ENCODE measurements at places on chromosomes 4 and X.

DNA sequence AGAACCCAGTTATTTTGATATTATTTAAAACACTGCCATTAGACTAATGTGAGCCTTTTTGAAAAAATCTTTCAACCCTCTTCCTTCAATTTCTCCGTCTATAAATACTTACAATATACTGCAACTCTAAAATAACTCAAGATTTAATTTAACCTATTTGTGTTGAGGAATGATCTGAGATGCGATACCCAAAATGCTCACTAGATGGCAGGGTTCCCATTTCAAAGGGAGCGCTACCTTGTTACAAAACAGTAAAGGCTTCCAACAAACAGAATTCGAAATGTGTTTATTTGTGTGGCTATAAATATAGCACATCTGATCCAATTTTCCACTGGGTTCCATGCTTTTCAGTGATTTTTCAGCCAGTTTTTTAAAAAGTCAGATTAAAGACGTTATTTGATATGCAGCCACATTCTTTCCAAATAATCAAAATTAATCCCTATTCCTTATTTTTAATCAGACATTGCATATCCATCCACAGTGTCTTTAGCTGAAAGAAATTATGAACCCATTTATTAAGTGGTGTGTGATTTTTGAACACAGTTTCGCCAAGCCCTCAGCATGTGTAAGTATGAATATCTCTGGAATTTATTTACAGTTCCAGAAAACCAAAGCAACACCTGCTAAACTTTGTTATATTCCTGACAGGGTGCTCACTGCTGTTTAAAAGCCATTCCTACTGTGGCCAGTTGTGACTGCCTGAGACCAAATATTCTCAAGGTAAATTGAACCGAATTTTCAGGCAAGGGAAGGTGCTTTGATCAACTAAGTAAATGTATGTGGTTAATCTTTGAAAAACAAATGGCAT is 668.0 kb upstream of the LCORL start:
- DNase-seq, result peak; percentile 10

GRCh38 chr4:138659812-138660316 is 355.7 kb upstream of the NOCT start:
- no peak for DNase-seq

- DNase-seq, result no peak
These were observed 11.8 kb downstream of the HTN1 start for GRCh38 chr4:70062000-70062399.

- no peak for DNase-seq
These were observed at the start of gene FREM3 for GRCh38 chr4:143700416-143701352. TSS of gene FREM3 (minus strand) at chr4:143700675. CDS start at chr4:143700675, 0 bp downstream.

DNA sequence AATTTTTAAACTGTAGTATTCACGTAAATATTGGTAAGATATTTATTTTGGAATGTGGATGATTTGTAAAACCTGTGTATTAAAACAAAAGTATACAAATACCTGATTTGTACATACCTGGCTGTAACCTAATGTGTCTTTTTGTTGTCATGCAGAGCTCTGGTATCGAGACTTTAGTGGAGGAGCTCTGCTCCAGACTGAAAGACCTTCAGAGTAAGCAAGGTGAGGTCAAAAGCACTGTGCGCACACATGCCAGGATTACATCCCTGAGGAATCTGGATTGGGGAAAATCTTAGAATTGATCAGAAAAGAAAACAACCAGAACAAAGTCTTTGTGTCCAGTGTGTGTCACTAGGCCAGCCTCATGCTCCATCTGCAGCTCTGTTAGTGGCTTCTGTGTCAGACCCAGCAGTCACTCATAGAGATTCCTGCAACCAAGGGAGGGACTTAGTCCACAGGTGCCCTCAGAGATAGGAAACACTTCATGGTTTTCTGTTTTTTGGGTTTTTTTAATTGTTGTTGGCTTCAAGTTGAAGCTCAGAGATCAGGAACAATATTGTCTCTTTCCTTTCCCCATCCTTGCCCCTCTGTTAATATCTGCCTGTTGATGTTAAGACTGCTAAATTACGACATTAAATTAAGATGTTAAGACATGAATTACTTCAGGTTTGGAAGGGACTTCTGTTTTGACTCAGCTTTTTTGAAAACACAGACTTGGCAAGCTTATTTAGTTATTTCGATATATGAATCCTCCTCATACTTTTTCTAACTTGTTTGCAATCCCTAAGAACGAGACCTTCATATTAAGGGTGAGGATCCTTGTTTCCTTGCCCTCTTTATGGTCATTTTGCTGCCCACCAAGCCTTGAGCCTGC is 52.4 kb upstream of the TBC1D14 start:
- DNase-seq, result no peak

GRCh38 chrX:134374294-134374693 is 85.7 kb upstream of the HPRT1 start:
- no peak for DNase-seq

GRCh38 chr4:61275241-61275640 is 75.1 kb downstream of the ADGRL3 start:
- DNase-seq, result no peak

GRCh38 chr4:43564107-43564506 is 671.6 kb downstream of the GRXCR1 start:
- no peak for DNase-seq

DNA sequence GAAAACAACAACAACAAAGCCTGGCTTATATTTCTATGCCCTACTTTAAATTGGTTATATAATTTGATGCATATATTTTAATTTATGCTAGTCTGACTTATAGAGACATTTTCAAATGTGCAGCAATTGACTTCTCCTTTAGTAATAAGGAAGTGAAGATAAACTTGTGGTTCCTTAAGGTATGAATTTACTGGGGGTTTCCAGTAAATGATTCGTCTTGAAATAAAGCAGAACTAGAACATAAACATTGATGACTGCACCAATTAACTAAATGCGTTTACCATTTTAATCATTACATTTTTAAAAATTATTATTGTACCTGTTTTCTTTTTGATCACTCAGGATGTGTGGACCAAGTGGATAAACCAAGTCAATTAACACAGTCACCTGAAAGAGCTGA is 99.6 kb upstream of the CCSER1 start:
- no peak for DNase-seq

DNA sequence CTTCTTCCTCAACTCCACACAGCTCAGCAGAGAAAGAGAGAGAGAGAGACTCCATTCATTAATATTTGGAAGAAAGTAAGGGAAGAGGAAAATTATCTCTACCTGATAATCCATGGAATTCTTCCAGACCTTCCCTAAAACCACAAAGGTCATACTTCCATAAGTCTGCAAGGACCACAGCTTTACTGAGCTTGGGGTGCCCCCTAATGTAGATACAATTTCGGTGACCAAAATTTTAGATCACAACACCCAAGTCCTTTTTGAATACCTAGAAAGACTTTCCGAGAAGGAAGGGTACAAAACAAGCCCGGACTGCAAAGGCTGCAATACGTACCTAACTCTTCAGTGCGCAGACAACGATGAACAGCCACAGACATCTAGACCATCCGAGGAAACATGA is 523.9 kb downstream of the GLUD2 start:
- DNase-seq, result no peak

GRCh38 chr4:48129307-48130014 is 4.6 kb downstream of the TXK start:
- no peak for DNase-seq

GRCh38 chrX:132737743-132738142 is 220.7 kb downstream of the HS6ST2 start:
- DNase-seq, result no peak

DNA sequence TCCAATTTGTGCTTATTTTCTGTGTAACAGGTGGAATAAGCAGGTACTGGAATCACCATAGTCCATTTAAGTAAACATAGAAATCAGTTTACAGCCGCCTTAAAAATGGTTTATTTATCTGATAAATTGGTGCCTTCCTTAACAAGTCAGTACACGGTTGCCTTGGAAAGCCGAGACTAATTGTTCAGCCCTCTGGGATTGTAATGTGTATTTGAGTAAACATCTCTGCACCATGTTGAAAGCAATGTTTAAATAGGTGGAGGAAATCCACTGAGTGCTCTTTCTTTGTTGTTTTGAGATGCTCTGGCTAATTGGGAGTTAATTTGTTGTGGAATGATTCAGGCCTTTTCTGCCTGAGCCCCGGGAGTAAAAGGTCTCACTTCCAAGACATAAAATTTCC is 45.7 kb upstream of the ADRA2C start:
- DNase-seq, result no peak

DNA sequence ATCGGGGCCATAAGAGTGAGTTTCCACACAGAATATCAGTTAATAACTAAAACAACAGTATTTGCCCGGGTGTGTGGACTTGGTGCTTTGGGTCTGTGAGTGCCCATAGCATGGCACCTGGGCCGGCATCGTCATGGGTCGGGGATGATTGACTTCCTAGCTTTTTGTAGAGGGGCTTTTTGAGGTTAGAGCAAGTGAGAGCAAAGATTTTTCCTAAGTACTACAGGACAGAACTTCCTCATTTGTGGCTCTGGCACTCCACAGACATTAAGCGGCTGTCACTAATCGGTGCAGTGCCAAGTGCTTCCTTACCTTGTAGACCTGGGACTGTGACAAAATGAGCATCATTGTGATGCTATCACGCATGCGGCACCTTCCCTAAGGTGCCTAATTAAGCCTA is 81.0 kb downstream of the SHROOM2 start:
- no peak for DNase-seq

DNA sequence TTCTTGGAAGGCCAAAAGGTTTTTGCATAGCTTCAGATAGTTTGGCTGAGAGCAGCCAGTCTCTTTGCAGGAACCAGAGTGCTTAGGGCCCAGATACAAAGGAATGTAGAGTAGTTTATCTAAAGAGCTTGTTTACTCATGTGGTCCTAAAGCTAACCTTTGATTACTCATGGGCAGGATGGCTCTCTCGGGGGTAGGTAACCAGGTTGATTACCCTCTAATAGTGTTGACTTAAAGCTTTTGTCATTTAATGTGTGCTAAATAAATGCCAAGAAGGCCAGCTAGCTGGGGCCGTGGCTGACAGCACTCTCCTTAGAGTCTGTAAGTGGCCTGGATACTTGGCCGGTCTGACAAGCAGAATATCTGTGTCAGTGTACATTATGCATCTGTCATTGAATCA is 69.7 kb upstream of the MAGEB16 start:
- DNase-seq, result no peak

DNA sequence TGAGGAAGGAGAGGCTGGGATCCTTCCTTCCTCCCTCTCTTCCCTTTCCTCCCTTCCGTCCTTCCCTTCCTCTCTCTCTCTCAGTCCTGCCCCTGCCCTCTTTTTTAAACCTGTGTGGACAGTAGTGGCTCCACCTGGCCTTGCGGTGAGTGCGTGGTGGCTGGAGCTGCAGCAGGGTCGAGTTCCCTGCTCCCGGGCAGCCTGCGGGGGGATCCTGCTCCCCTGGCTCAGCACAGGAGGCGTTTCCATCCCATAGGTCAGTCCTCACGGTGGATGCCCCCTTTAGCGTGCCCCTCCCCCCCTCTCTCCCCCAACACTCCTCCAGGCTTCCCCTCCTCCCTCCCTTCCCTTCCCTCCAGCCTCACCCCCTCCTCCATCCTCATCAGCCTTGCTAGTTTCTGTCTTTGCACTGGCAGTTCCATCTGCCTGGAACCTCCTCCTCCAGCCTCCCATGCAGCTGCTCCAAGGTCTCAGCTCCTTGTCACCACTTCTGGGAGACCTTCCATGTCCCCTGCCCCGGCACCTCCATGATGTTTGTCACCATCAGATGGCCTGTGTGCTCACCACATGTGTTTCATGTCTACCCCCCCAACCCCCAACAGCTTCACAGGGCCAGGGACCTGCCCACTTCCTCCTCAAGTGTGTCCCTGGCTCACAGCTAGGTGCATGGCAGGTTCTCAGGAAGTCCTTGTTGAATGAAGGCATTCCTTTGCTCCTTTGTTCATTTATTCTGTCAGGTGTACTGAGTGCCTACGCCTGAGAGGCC is 68.4 kb downstream of the PSAPL1 start:
- no peak for DNase-seq

DNA sequence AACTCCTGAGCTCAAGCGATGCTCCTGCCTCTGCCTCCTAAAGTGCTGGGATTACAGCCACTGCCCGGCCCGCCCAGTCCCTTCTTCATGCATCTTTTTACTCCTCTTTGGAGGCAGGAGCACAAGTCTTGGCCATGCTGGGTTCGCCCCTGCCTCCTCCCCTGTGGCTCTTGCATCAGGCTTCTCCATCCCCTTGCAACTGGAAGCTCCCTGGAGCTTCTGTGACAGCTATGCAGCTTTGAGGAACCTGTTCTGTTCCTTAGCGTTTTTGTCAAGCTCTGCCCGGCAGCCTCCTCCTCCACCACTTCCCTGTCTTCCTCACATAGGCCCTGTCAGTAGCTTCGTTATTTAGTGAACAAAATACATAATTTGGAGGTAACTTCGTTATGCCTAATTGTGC is 73.9 kb downstream of the PSAPL1 start:
- no peak for DNase-seq

GRCh38 chr4:154604696-154605200 is 7.7 kb downstream of the FGG start:
- no peak for DNase-seq

GRCh38 chr4:158809611-158810486 is 41.0 kb downstream of the FNIP2 start:
- no peak for DNase-seq

- no peak for DNase-seq
These were observed 13.4 kb upstream of the MEPE start for GRCh38 chr4:87819281-87819919.

GRCh38 chrX:21766101-21766500 is 8.2 kb upstream of the SMPX start:
- no peak for DNase-seq

GRCh38 chrX:3403748-3404147 is 57.3 kb upstream of the MXRA5 start:
- DNase-seq, result no peak

- no peak for DNase-seq
These were observed 12.4 kb downstream of the PHKA2 start for GRCh38 chrX:18971506-18971905.

GRCh38 chr4:119570401-119570800 is 58.2 kb downstream of the PDE5A start:
- no peak for DNase-seq

- DNase-seq, result no peak
These were observed 81.4 kb downstream of the RBM47 start for GRCh38 chr4:40548256-40548655.

- DNase-seq, result no peak
These were observed 10.9 kb upstream of the WFS1 start for GRCh38 chr4:6258741-6259140.

DNA sequence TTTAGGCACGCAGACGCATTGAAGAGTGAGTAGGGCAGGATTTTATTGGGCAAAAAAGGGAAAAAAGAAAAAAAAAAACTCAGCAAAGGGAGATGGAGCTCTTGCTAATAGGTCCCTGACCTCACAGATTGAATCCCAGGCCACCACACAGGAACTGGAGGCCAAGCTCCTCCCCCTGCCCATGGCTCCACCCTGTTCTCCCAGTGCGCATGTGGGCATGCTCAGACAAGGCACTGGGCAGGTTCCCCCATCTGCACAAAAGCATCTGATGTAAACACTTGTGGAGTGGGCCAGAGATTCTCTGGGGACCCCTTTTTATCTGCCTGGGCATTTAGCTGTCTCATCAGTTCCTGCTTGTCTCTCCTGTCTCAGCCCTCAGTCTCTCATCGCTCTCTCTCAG is 9.5 kb downstream of the FRMD7 start:
- no peak for DNase-seq

- DNase-seq, result no peak
These were observed 14.3 kb downstream of the ABLIM2 start for GRCh38 chr4:8144359-8144758.

Data from GM12864 (cell line).